Nucleus accumbens (tissue), 56 donors: ENCODE measurements at places on chromosomes 1 and 21.

GRCh38 chr1:226223157-226223785, at the start of gene MIXL1:
Gene MIXL1, plus strand, starts transcription at chr1:226223664. Its CDS starts 18 bp downstream, at chr1:226223682.
- no peak for DNase-seq

DNA sequence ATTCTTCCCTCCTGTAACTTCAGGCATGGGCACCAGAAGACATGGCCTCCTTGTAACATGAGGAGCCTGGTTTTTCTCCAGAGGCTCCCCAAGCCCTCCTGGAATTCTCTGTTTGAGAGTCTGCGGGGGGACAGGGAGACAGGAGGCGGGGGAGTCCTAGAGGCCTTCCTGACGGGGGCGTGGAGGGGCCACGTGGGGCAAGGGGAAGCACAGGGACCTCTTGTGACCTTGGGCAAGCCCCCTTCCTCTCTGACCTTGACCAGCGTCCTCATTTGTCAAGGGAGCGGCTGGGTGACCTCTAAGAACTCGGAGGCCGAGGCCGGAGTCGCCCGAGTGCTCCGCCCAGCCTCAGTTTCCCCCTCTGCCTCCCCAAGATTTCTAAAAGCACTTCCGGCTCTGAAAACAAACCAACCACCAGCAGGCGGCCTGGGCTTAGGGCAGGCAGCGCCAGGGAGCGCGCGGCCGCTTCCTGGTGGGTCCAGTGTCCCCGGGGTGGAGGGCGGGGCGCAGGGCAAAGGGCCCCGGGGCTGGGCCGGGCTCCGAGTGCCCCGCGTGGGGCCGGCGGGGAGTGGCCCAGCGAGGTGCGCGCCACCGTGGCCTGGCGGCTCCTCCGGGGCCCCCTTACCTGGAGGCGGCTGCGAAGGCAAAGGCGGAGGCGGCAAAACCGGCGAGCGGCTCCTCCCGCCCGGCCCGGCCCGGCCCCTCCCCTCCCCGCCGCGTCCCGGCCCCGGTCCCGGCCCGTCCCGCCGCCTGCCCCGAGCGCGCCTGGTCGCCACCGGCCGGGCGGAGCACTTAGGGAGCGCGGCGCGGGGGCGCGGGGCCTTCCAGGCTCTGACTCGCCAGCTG, at the start of gene TMCO4:
TSS of gene TMCO4 (minus strand) at position 687 of the 846 bp plus-strand sequence. CDS start 19,158 bp downstream, outside the sequence.
- no peak for DNase-seq

DNA sequence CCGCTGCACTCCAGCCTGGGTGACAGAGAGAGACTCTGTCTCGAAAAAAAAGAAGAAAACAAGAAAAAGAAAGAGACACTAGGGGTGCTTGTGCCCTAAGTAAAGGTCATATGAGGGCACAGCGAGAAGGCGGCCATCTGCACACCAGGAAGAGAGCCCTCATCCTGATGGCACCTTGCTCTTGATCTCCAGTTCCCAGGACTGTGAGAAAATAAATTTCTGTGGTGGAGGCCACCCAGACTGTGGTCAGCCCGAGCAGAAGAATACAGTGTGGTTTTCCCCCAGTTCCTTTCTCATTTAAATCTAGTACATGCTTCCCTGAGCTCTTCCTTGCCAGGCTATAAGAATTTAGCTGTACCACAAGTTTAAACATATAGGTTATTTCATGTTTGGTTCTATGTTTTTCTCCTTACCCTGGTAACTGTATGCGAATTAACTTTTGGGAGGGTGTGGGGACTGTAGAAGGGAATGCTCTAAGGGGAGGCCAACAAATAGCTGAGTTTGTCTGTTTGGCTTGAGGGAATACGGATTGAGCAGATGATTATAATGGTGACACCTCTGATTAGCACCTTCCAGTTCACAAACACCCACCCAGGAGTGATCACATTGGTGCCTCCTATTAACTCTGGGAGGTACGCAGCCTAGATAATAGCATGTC, 119.6 kb upstream of the ERRFI1 start:
- no peak for DNase-seq

- no peak for DNase-seq
These were observed 1.2 kb downstream of the DHRS3 start for GRCh38 chr1:12616709-12617373.

GRCh38 chr1:208190784-208191183, 53.4 kb downstream of the PLXNA2 start:
- no peak for DNase-seq

- DNase-seq, result no peak
These were observed 66.9 kb downstream of the NFIA start for GRCh38 chr1:61149010-61149860.

- no peak for DNase-seq
These were observed 9.4 kb downstream of the SLC25A44 start for GRCh38 chr1:156203331-156203730.

DNA sequence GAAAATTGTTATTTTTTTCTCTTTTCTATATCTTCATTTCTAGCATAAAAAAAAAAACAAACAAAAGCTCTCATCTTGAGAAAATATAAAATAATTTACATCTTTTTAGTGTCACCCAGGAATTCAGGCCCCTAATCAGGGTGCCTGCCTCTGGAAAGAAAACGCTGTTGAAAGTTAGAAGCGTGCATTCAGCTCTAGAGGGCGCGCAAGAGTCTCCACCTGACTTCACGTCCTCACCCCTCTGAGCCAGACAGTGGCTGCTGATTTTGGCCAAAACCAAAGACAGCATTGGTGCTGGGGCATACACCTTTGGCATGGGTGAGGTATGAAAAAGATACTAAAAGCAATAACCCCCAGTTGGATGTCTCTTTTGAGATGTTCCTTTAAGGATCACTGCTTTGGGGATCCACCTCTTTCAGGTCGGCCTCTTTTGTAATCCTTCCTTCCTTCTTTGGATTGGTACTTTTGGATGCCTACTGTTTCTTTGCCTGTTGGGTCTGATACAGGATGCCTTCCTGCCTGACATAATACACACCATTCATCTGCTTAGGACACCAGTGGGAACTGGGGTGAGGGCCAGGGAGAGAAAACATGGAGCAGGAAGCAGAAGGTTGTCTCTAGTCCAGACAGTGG, 77.6 kb upstream of the CHRM3 start:
- no peak for DNase-seq

- DNase-seq, result no peak
These were observed 2.1 kb downstream of the LEPR start for GRCh38 chr1:65422241-65423203.

- DNase-seq, result no peak
These were observed 8.0 kb upstream of the SELE start for GRCh38 chr1:169741666-169742394.

DNA sequence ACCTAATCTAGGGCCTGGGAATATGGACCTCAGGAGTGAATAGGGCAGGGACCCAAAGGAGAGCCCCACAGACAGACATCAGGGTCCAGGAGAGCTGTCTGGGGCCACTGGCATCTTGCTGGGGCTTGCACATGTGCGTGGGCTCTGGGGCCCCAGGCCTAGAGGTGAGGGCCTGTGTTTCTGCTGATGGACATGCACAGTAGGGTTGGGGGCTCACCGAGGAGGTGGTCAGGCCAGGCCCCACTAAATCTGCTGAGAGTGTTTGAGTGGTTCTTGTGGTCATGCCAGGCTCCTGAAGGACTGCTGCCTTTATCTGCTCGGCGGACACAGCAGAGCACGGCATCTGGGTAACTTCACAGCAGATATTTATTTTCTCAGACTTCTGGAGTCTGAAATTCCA, 87.4 kb downstream of the OBSCN start:
- no peak for DNase-seq

- DNase-seq, result no peak
These were observed 40.5 kb upstream of the FHAD1 start for GRCh38 chr1:15206418-15207030.

DNA sequence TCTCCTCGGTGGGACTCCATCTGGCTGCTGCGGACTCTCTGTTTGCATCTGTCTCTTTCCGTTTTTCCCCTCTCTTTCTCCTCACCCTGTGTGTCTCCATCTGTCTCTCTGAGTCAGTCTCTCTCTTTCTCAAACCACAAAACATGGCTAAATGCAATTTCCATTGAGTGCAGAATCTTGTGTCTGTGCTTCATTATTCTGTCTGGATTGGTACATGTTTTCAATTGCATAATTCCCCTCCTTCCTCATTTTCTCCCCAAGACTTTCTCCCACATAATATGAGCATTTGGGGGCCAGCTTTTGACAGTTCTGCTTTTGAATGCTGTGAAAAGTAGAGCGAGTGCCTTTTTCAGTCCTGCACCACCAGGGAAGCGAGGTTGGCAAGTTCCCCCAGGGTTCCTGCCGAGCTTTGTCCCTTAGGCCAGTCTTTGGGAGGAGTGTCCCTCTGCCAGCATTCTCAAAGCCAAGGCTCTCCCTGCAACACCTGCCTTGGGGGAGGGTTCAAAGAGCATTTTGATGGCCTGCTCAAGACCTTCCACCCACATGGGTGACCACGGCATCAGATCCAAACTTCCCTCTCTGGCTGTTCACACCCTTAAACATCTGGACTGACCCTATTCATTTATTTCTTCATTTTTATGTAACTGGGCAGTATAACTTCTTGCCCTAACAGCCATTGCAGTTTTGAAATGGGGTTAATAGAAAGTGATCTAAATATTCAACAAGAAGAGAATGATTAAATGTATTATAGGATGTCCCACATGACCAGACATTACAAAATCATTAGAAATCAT, 32.8 kb upstream of the SCMH1 start:
- DNase-seq, result no peak

- no peak for DNase-seq
These were observed 316.8 kb upstream of the CAMK1G start for GRCh38 chr1:209266590-209267205.

- DNase-seq, result no peak
These were observed 168.3 kb upstream of the DUSP10 start for GRCh38 chr1:221910222-221910621.

DNA sequence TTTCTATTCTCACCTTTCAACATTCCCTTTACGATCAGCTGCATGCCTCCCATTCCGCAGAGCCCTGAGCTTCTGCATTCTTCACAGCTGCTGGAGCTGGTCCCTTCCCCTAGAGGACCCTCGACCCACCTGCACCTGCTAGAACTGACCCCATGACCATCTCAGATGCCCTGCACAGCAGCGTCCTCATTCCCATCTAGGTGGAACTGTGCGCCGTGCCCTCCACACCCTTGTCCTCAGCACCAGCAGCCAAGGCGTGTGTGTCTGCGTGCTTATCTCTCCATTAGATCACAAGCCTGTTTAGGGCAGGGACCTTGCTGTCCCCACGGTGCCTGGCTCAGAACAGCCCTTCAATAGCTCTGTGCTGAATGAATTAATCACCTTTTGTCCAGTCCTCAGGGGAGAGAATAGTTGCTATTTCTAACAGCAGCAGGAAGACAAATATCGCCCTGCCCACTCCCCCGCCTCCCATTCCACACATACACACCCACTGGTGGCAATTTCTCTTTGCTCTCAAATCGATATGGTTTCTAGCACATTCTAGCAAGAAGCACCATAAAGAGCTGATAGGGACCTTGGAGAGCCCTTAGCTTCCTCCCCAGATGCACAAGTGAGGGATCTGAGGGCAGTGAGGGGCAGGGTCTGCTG, 61.7 kb downstream of the KCNN3 start:
- DNase-seq, result no peak

DNA sequence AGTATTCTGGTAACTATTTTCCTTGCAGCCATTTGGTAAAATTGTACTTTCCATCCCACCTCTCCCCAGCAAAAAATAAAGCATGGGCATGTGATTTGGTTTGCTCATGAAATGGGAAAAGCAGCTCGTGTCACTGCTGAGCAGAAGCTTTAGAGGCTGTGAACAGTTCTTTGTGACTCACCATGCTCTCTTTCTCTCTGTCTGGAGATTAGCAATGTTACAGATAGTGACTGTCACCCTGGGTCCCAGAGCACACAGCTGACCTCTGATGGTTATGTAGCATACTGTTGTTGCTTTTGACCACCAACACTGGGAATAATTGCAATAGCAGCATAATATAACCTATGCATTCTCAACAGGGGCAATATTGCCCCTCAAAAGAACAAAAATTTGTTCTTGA, 70.6 kb downstream of the RGS2 start:
- DNase-seq, result no peak

GRCh38 chr1:32249831-32250525, 1.1 kb upstream of the LCK start:
- DNase-seq, result no peak

DNA sequence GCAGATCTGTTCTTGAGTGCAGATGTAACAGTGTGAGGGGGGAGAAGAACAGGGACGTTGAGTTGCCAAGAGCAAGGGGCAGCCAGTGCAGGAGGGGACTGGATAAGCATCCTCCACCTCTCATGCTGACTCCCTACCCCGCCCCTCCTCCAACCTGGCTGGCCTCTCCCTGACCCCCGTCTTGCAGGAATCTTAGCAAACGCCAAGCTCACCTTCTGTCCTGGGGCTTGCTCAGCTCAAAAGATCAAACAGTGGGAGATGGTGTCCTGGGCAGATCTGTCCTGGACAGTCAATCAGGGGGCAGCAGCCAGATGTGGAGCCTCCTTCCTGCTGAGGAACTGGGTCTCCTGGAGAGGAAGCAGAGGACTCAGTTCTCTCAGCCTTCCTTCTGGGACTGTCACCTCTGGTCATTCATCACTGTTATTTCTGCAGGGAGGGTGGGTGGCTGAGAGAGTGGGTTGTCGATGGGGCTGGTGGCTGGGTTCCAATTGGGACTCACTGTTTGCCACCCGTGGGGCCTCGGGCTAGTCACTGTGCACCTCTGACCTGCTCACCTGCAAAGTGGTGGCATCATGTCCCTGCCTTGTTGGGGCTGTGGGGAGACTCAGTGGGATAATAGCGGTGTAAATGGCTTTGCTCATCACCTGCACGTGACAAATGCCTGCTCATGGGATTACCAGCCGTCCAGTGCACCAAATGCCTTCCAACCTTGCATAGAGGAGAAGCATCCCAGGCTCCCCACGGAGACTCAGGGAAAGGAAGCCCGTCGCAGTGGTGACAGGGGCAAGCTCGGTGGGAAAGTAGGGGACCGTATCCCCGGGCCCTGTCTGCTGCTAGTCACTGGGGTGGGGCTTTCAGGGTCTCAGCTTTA, 154.4 kb downstream of the PTPRU start:
- no peak for DNase-seq

DNA sequence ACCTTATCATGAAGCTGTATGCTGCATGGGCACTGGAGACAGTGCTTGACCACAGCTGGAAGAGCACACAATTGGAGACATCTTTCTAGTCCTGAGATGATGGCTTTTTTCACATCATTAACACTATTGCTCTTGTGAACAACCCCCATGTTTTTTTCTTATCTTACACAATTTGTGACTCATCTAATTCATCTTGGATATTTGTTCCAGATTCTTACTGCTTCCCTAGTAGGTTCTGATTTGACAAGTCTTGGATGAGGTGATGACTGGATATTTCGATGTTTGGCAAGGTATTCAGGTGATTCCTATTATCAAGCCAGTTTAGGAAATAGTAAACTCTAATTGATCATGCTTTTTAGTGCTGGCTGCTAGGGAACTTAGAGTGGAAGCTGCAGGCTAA, 23.7 kb downstream of the HLX start:
- no peak for DNase-seq

DNA sequence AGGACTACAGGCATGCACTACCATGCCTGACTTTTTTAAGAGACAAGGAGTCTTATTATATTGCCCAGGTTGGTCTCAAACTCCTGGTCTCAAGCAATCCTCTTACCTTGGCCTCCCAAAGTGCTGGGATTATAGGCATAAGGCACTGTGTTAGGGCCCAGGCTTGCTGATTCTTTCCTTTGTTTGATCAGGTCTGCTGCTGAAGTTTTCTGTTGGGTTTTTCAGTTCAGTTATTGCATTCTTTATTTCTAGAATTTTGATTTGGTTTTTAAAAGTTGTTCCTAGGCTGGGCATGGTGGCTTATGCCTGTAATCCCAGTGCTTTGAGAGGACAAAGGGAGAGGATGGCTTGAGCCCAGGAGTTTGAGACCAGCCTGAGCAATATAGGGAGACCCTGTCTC, 47.9 kb downstream of the C4BPA start:
- DNase-seq, result no peak

GRCh38 chr1:243432136-243432535, 176.3 kb downstream of the SDCCAG8 start:
- DNase-seq, result no peak

- DNase-seq, result no peak
These were observed 2.4 kb upstream of the RHBG start for GRCh38 chr1:156366378-156367166.
